ENCODE measurements at places on chromosomes 2 and 18.

- DNase-seq: peak; percentile 72
Measured at GRCh38 chr2:28821295-28821958, 10.8 kb downstream of the SPDYA start.

DNA sequence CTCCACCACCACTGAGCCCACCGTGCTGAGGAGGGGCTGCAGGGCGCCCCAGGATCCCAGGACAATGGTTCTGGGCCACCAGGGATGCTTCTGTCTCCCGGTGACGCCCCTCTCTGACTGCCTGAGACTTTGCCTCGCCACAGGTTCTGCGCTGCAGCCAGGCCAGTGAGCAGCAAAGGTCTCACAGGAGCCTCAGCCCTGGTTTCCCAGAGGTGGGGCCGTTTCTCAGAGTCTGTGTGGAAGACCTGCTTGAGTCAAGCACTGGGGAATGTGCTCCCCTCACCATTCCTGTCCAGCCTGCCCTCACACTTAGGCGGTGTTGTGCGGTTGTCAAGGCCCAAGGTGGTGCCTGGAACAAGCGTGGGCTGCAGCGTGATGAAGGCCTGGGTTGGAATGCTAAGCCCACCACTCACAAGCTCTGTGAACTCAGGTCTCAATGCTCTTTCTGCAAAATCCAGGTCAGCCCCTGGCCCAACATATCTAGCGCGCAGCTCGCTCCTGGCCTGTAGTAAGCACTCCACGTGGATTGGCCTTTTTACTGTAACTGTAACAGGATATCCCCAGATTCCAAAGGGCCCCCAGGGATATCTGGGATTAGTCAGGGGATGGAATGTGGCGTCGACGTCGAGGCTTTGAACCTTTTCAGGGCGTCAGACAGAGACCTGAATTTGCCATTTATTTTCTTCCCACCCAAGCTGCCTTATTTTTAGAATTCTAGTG, 47.6 kb downstream of the PLB1 start:
- DNase-seq: peak; percentile 88

DNA sequence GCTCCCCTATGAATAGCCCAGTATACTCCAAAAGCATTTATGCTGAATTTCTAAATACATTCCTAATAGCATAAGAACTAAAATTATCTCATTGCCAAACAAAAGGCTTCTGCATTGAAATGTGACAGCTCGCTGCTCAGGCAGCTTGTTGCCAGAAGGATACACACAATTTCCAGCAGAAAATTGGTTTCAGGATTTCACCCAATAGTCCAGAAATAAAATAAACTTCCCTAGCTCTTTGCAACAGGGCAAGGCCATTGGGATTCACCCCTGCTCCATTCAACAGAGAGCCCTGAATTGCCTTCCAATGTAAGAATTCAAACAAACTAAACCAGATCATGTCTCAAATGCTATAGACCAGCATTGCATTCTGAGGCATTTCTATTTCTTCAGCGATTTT, 70.7 kb downstream of the RBM43 start:
- peak; percentile 41 for DNase-seq

DNA sequence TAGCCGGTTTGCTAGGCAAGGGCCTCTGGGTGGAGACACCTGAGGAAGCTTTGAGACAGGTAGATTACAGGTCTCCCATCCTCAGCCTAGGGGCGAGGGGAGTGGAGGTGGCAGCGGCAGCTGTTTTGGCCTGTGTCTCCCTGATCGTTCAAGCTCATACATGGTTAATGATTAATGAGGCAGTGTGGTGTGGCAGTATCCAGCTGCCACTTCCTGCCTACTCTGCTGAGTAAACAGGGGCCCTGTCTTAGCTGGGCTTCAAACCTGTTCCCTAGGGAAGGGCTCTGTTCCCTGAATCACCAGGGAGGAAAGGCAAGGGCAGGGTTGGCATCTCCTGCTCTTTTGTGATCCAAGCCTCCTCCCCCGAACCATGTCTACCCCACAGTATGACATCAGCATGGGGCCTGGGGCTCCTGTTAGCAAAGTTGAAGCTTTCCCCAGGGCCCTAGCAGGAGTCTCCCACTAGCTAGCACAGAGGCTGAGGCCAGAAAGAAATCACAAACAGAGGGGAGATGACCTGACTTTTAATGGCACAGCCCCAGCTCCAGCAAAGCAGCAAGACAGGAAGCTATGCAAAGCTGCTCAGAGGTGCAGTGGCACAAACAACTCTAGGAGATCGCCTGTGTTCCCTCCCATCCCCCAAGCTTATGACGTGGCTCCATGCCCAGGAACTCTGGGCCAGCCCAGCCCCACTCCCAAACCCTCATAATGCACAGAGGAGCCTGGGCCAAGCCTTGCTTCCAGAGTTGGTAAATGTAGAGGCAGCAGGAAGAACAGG, 3.7 kb upstream of the TUBA4B start:
- peak; percentile 82 for DNase-seq

GRCh38 chr2:55804535-55804934, 110.9 kb upstream of the PNPT1 start:
- peak; percentile 17 for DNase-seq

GRCh38 chr18:70390371-70391090, 101.7 kb downstream of the SOCS6 start:
- DNase-seq: no peak

GRCh38 chr2:68774569-68775271, 40.1 kb downstream of the ARHGAP25 start:
- DNase-seq: no peak

DNA sequence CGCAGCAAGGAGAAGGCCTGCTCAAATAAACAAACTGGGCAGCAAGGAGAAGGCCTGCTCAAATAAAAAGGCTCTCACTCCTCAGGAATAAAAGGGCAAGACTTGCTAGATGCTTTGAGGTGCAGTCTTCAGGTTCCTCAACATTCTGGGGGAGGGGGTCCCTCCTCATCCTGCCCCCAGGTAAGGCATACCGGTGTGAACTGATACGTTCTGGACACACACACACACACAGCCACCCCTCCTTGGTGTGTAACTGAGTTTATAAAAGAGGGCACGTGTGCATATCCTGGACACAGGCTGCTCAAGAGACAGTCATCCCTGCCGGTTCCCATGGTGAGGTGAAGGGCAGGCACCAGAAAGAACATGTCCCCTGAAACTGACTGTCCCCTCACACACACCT, 4.5 kb downstream of the TEX261 start:
- DNase-seq: no peak

GRCh38 chr2:45169339-45170190, 160.3 kb upstream of the SIX2 start:
- peak; percentile 59 for DNase-seq

DNA sequence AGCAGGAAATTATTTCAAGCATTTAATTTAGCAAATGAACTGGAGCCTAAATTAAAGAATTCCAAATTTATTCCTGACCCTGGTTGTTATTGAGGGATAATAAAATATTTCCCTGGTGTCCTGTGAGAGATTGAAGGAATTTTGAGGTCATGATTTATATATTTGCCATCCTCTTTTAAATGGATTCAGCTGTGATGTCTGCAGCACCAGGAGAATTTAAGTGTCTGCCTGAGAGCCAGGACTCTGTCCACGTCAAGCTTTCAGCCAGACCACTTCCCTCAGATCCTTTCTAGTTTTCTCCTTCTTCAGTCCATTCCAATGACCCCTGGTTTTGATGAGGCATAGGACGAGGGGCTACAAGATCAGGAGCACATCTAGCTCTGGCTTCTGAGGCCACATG, 59.9 kb downstream of the INO80C start:
- no peak for DNase-seq

- DNase-seq: no peak
Measured at GRCh38 chr18:31652357-31652756, 32.0 kb downstream of the B4GALT6 start.

- DNase-seq: no peak
Measured at GRCh38 chr2:98911376-98912154, 24.5 kb downstream of the CRACDL start.

DNA sequence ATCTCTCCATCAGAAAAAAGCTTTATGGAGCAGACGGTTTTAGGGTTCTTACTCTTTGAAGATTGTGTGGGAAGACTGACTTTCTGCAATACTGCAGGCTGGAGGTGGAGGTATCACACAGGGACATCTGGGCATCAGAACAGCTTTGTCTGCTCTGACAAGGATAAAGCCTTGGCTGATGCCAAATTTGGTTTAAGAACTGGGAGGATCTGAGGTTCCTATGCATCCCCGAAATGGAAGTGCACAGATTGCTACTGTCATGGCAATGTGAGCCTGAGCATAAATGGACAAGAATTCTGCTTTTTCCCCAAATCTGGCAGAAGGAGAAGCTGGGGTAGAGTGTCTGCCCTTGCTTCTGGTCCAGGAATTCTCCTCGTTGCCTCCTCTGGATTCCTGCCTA, 424.3 kb downstream of the SLC4A3 start:
- DNase-seq: no peak

- DNase-seq: no peak
Measured at GRCh38 chr2:180664507-180664906, 315.9 kb upstream of the UBE2E3 start.

GRCh38 chr2:198374375-198375082, 570.1 kb downstream of the PLCL1 start:
- peak; percentile 88 for DNase-seq

DNA sequence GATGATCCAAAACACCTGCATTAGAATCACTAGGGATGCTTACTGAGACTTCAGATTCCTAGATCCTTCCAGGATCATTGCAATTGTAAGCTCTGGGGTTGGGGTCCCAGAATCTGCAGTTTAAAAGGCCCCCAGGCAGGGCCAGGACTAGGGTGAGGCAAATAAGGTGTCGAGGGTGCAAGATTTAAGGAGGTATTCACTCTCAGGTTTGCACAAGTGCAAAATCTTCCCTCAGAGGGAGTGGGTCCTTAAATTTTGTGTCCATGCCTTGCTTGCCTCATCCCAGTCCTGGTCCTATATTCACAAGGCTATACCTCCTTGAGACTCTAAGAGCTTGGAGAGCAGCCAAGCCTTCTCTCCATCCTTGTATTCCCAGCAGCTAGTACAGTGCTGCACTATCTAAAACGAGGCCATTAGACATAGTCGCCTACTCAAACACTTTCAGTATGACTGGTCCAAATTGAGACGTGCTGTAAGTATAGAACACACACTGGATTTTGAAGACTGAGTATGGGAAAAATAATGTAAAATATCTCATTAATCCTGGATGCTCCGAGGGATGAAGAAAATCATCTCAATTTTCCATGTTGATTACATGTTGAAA, 31.6 kb upstream of the MREG start:
- no peak for DNase-seq

DNA sequence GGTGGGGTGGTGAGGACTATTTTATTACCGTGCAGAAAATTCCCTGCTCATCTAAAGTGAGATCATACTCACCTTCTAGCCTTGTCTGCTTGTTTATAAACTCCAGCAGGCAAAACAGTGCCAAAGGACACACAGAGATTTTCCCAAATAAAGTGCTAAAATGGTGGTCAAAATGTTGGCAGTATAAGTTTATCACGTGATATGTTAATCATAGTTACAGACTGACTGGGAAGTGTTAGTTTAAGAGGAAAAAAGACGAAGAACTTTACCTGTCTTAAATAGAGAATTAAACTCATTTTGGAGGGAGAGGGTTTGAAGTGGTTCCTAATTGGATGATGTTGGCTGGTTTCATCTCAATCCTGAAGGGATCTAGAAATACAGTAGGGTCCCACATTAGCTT, 691.7 kb upstream of the FANCL start:
- DNase-seq: no peak

- DNase-seq: no peak
Measured at GRCh38 chr2:65021709-65022108, 32.5 kb downstream of the SLC1A4 start.

DNA sequence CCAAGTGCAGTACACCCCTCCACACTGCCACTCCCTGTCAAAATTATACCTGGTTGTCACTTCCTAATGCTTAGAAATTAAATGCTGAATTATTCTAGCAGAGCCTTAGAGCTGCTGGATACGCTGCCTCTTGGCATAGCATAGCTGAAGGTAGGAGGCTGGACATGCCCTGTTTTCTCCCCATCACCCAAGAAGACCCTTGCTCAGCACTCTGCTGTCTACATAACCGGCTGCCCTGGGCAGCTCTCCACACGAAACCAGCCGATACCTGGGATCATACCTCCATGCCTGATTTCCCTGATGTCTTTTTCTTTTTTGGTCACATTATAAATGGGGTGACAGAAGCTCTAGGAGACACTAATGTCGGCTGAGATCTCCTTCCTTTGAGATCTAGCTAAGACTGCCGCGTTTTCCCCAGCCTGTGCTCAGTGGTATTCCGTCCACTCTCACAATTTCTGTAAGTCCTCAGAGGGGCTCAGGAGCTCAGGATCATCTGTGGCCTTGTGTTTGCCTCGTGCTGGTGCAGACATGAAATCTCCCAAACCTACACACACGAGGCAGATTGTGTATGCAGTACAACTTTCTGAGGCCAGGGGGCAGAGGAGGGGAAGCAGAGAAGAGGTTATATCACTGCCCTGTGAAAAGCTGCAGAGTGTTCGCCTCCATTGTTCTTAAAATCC, 13.5 kb upstream of the ZAP70 start:
- DNase-seq: peak; percentile 85

DNA sequence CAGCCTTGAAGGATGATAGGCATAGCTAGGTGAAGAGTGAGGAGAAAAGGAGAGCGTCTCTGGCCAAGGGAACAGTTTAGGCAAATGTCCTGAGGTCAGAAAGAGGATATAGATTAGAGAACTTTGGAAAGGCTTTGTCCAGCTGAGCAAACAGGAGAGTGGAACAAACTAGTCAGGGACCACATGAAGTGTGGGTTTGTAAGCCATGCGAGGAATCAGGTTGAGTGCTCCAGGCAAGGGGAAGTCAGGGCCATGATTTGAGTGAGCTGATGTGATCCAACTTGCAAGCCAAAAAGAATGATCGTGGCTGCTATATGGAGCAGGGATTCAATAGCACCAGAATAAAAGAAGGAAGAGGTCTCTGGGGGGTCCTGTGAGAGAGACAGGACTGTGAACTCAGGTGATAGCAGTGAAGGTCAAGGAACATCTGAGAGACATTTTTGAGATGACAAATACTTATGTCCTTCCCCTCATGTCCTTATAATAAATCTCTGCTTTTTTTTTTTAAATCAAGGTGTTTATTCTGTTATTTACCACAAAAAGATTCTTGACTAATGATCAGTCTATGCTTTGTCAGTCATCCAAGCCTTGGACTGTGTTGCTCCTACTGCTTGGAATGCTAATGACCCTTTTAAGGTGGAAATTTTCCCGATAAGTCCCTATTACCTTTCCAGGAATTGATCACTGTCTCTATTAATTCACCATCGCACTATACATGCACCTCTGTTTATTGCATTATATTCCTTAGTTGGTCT, 472.6 kb downstream of the TXNL1 start:
- DNase-seq: no peak

DNA sequence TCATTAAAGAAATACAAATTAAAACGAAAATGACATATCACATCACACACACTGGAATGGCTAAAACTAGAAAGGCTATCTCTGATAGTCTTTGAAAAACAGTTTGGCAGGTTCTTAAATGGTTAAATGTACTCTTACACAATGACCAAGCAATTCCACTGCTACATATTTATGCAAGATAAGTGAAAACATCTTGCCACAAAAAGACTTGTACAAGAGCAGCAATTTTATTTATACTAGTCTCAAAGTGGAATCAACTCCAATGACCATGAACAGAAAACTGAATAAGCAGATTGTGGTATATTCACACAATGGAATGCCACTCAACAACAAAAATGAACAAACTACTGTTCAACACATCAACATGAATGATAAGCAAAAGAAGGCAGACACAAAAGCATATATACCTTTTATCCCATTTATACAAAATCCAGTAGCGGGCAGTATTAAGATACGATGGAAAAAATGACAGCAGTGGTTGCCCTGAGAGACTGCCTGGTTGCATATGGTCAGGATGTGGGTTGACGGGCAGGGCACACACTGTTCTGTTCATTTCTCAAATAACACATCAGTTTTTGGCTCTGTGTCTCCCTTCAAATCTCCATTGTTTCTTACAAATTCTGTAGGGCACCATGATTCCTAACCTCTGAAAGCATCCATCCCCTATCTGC, 25.4 kb downstream of the SP100 start:
- DNase-seq: no peak
